ENCODE measurements at places on chromosomes 1 and 21. TPM values are rescaled to one million over a fixed set of nuclear protein-coding genes. Genes with fewer than 3 reads are reported as not detected.

- no peak for DNase-seq
These were observed 22.4 kb upstream of the FCER1A start for GRCh38 chr1:159279773-159280172.

DNA sequence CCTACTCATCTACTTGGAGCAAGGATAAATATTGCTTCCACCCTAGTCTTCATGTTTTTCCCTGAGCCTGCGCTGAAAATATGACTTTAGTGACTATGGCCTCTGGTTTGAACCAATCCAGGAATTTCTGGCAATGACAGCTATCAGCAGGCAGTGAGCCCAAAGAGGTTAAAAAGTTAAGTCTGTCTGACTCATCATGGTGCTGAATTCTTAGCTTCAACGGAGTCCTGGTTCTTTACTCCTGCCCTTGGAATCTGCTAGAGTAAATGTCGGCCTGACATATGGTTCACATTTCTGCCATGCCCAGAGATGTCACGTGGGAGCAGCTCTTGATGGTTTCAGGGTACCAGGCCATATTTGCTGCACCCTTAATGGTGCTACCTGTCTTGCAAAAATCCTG is 351.6 kb upstream of the PLXNA2 start:
- no peak for DNase-seq

DNA sequence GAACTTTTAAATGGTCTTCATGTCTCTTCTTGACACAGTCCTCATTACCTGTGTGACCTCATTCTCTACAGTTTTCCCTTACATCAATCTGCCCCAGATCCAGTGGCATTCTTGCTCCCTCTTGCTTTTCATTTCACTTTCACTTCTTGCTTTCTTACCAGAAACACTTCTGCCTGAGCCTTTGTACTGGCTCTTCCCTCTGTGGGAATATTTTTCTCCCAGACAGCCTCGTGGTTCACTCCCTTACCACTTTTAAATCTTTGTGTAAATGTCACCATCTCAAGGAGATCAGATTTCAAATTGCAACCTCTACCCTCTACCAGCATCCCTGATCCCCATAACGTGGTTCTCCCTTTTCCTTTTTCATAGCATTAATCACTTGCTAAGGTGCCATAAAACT is 73.2 kb downstream of the DISC1 start:
- no peak for DNase-seq

DNA sequence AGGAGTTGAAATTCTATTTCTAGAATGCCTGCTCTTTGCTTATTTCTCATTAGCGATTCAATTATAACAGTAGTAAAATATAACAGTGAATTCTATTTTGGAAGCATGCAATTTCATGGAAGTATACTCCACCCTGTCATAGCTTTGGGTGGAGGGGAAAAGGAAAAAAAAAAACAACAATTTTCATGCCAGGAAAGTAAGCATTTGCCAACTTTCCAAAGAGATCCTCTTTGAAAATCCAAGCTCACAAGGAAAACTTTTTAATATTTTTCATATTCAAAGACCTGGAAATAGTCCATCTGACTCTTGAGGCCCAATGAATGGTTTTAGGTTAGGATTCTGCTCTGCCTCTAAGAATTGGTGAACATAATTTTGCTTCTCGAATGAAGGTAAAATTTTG is 134.5 kb downstream of the PTPN14 start:
- no peak for DNase-seq

DNA sequence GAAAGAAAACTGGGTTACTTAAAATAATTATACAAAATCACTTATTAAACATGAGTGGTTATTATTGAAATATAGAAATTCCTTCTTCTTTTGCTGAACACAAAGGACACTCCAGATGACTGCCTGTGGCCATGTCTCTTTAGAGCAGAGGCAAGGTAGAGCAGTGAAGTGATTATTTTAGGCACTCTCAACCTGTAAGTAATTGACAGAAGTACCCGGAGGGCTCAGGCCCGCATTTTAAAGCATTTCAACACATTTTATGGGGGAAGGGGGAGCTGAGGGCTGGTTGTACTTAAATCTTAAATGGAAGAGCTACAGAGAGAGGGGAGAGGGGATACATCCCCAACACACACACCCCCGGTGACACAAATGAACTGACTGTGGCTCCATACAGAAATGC is 10.2 kb downstream of the OSCP1 start:
- DNase-seq, result no peak

GRCh38 chr1:204902671-204903070 is 32.0 kb downstream of the NFASC start:
- no peak for DNase-seq

GRCh38 chr21:45011911-45012661 is 62.3 kb upstream of the ADARB1 start:
- DNase-seq, result no peak

- no peak for DNase-seq
These were observed 235.9 kb upstream of the DMRTA2 start for GRCh38 chr1:50659107-50659662.

DNA sequence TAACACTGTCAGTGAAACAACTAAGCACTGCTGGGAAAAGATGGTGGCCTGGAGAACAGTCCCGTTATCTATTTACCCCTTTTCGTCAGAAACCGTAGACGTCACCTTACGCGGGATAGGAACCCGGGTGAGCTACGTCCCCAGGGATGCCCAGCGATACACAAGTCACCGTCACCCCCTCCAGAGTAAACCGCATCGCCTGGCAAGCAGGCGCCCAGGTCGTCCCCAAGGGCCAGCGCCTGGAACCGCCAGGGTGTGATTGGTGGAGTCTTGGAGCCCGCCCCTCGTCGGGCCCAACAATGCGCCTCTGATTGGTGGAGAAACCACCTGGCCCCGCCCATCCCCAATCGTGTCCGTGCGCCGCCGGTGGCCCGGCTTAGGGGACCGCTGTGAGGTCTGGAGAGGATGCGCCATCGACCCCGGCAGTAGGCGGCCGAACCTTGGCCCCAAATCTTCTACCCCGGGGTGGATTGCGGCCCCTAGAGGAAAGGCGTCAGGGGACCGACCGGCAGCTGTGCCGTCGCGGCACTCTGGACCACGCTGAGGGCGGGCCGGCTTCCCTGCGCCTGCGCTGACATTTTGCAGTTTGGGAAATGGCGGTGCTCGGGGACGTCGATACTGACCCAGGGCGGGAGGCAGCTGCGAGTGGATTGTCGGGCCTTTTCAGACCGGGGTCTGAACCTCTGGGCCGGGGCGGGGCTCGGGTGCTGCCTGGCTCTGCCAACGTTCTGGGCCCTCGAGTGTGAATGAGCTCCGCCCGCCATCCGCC is 34.4 kb downstream of the SLC2A1 start:
- DNase-seq, result peak; percentile 96

DNA sequence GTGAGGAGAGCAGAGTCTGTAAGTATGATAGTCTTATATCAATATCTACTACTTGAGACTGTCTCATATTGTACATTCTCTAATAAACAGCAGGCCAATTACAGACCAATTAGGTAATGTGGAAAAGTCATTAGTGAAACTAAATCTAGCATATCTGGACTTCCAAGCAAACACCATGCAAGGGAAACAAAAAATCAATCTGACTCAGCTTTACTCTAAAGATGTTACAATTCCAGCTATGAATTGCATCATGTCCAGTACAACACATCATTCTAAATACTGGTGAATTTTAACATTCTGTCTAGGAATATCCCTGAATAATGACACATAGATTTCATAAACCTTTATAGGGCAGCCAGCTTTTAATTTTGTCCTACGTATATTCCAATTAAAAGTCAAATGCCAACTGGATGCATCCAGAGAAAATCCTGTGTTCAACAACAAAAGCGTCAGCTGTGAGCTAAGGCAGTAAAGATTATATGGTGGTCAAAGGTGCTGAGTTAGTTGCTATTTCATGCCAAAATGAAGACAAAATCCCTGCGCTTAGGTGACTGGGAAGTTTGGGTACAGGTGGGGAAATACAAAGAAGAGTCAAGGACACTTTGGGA is 159.3 kb downstream of the TTLL7 start:
- DNase-seq, result no peak

- no peak for DNase-seq
These were observed 56.4 kb upstream of the SIPA1L2 start for GRCh38 chr1:232686346-232686745.

The OR2L2 gene
- total RNA-seq, result not detected

The CCDC24 gene
- 22.6 TPM for total RNA-seq

The RGS4 gene
- 0.12 TPM for total RNA-seq

The LENEP gene
- total RNA-seq, result 0.52 TPM

Data from left colon (tissue), 2 donors.